ENCODE measurements at places on chromosomes 1 and 21. TPM values are rescaled to one million over a fixed set of nuclear protein-coding genes. Genes with fewer than 3 reads are reported as not detected.
A peak's percentile ranks its signal among the peaks of the same experiment; 100 is the strongest.

DNA sequence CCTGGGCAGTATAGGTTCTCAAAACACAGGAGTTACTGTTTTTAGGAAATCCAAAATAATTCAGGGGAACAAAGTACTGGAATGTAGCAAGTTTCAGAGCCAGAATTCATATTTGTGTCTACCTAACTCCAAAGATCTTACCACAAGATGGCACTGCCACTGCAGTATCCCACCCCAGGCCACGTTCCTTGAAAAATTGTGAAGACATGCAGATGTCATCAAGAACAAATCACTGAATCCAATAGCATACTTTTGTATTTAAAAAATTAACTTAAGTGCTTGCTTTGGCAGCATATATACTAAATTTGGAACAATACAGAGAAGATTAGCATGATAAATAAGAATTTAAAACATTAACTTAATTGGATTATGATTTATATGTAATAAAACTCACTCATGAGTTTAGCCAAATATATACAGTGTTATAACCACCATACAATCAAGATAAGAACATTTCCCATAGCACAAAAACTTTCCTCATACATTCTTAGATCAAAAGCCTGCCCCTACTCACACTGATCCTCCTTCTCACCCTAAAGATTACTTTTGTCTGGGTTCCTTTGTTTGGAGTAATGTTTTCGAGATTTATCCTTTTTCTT lies 209.9 kb downstream of the FAF1 start:
- DNase-seq = no peak

- DNase-seq = no peak
These were observed 193.2 kb downstream of the C1orf94 start for GRCh38 chr1:34369701-34370455.

Gene AIM2
- not detected for total RNA-seq

- DNase-seq = no peak
These were observed 32.8 kb upstream of the RNF11 start for GRCh38 chr1:51203121-51203873.

Gene SMCP
- not detected for total RNA-seq

DNA sequence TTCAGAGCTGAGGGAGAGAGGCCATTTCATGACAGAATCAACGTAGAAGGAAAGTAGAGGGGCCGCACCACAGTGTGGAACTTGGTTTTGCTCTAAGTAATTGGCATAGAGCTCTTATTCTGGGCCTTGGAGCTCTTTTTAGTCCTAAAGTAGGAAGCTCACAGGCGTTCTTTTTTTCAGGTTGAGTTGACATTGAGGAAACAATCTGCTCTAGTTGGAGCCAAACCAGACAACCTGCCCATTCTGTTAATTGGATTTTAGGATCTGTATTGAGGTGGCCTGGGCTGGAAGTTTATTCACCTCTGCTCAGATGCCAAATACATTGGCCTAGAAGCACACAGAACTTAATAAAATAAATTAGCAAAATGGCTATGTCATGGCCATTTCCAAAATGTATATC lies 1093.9 kb downstream of the ADGRL2 start:
- no peak for DNase-seq

DNA sequence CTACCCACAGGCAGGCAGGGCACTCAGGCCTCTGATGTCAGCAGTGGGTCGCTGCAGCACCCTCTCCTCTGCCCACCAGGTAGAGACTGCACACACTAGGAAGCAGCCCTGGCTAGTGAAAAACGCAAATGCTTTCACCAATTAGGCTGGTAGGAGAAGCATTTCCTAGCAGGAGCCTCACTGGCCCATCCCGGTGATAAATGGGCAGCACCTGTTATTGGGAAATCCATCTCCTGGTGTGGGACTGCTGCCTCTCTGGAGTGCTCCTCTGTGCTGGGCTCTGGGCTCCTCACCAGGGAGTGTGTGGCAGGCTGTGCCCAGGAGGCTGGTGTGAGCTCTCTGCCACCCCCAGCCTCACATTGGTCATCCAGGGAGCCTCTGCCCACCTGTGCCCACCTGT lies 28.6 kb downstream of the LRP8 start:
- DNase-seq = no peak

- no peak for DNase-seq
These were observed 714.0 kb downstream of the RWDD3 start for GRCh38 chr1:95948023-95948422.

Gene RGS18
- not detected for total RNA-seq

DNA sequence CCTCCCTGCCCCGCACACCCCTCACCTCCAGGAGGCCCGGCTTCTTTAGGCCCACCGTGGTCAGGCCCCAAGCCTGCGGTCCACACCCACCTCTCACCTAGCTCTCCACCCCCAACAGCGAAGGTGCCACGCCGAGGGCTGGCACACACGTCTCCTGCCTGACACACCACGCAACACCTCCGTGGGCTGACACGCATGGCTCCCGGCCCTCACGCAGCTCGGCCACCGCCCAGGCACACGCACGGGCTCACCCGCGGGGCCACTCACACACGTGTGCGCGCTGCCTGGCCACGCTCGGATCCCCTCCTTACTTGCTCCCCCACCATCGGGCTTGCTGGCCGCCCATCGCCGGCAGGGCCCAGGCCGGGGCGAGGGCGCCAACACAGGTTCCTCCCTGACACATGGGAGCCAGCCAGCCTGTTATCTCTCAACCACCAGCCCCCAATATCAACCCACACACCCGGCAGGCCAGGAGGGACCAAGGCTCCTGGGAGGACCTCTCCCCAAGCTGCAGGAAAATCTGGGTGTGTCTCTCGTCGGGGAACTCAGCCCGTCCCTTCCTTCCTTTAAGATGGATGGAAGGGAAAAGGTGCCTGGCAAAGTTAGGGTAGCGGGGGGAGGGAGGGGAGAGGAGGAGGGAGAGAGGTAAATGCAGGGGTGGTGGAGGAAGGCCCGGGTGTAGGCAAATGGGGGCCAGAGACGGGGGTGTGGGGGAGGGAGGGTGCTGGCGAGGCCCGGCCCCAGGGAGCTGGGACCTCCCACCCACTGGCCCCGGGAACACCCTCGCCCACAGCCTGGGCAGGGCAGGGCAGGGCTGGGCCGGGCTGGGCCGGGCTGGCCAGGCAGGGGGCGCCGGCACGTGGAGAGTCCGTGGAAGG lies 546 bp downstream of the ELOVL1 start:
- DNase-seq = no peak

DNA sequence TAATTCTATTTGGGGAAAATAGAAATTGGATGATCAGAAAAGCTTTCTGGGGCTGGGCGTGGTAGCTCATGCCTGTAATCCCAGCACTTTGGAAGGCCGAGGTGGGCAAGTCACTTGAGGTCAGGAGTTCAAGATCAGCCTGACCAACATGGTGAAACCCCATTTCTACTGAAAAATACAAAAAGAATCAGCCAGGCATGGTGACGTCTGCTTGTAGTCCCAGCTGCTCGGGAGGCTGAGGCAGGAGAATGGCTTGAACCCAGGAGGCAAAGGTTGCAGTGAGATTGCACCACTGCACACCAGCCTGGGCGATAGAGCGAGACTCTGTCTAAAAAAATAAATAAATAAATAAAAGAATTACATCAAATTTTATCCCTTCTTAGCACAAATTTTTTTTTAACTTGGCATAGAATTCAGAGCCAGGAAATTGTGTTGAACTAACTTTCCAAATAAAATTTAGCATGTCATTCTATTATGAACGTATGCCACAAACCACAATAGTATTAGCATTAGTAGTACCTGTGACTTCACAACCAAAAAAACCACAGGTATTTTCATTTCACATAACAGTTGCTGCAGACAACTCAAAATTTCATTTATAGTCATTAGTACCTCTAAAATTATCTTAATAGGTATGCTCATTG lies 4.5 kb upstream of the ANKRD13C start:
- DNase-seq = peak; percentile 42

- DNase-seq = no peak
These were observed 13.1 kb upstream of the PTP4A2 start for GRCh38 chr1:31951276-31951675.

GRCh38 chr1:166675213-166675612 lies 164.1 kb upstream of the POGK start:
- peak; percentile 12 for DNase-seq

Gene LCE3A
- not detected for total RNA-seq

Gene SRGAP2
- 28.9 TPM for total RNA-seq

Gene CRYZL1
- total RNA-seq = 10.2 TPM

Measured in Caki2 (cell line).